ENCODE measurements at places on chromosomes 2 and 18.

- DNase-seq, result no peak
Observed at GRCh38 chr18:35605686-35606417, 24.3 kb downstream of the GALNT1 start.

DNA sequence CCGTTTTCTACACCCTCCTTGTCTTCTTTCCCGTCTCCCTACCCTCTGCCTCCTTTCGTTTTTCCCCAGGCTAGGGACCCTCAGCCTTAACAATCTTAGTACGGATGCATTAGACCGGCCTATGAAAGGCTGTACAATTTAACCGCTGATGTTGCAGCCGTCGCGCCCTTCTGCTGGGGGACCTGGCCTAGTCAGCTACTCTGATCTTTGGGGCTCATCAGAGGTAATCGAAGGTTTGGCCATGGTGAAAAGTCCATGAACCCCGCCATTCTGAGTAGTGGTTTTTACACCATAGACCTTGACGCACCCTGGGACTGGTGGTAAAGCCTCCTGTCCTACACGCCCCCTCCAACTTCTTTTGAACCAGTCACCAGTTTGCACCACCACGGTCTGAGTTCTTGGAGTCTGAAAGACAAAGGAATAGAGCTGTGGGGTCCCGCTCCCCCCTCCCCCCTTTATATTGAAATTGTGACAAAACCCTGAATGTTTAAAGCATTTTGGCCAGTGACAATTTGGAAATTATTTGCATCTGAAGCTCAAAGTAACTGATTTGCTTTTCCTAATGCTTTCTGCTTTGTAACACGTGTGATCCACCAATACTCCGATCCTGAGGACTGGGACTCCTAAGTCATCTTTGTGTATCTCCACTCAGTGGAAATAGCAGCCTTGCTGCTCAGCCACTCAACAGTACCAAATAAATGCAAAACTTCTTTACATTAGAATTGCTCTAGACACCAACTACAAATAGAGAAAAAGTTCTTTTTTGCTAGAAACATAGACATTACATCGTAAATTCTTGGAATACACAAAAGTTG lies 642 bp upstream of the SRSF7 start:
- DNase-seq, result no peak

DNA sequence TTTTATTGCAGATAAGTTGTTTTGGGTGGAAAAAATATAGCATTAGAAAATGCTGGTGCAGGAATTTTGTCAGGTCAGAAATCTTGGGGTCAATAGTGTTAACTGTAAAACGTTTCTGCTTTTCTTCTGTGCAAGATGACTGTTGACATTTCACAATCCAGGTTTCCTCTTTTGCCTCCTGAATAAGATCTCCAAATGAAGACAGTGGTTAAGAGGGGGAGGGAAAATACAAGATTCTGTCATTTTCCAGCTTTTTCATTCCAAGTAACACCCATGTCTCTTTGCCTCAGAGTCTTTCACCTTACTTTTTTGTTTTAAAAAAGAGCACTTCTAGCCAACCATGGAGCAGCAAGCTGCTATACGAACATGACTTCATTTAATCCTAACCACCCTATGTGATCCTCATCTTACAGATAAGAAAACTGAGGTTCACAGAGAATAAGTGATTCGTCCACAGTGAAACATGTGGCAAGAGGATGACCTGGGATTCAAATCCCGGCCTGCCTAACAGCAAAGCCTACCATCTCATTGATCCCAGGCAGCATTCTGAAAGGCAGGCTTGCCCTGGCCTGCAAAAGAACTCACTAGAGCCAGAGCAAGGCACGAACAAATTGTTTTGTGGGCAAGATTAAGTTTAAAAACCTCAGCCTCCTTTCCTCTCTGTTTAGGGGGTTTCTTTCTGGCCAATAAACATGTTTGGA lies 3.0 kb downstream of the PLEK start:
- DNase-seq, result no peak

GRCh38 chr18:59685501-59685900 lies 11.7 kb downstream of the CCBE1 start:
- no peak for DNase-seq

DNA sequence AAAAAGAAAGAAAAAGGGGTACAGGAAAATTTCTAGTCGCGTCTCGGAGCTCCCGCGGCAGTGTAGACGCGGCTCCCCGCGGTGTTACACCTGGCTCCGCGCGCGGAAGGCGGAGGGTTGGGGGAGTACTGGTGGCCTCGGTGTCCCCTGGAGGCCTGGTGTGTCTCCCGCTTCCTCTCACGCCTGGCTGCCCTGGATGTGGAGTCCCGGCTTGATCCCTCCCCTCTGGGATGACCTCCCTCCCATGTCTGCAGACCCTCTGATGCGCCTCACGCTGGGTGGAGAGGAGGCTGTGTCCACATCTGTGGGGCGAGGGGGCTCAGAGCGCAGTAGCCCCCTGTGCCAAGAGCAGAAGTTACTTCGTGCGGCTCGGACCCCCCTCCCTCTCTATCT lies 1.2 kb downstream of the KIF5C start:
- DNase-seq, result no peak

GRCh38 chr2:76610451-76610850 lies 899.7 kb upstream of the GCFC2 start:
- no peak for DNase-seq

GRCh38 chr2:128661311-128661710 lies 342.6 kb upstream of the HS6ST1 start:
- DNase-seq, result no peak

GRCh38 chr2:194346193-194346592 lies 1310.8 kb upstream of the SLC39A10 start:
- no peak for DNase-seq

- DNase-seq, result no peak
Observed at GRCh38 chr2:61639721-61640120, 101.6 kb upstream of the XPO1 start.

GRCh38 chr18:60372596-60372995 lies at the start of gene MC4R:
Gene MC4R, minus strand, starts transcription at chr18:60372775. Its CDS starts 426 bp downstream, at chr18:60372349.
- no peak for DNase-seq

DNA sequence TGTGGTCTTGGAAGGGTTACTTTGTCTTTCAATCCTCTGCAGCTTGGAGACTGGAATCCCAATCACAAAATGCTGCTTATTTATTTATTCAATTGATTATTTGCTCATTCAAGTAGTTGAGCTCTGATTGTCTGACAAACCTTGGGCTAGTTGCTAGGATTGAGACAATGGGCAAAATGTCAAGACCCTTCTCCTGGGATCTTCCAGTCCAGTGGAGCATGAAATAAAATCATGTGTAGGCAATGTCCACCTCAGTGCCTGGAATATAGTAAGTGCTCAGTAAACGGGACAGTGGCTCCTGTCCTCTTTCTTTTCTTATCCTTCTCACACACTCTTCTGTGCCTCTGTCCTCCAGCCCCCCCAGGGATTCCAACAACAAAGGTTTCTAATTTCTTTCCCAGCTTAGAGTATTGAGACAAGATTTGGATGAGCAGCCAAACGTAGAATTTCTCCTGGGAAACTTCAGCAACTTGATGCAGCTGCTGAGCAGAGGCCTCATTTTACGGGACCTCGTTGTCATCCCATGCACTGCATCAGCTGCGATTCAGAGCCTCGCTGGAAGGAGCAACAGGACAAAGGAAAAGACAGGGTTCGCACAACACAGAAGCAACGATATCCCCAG lies 545.0 kb downstream of the SOX11 start:
- no peak for DNase-seq

DNA sequence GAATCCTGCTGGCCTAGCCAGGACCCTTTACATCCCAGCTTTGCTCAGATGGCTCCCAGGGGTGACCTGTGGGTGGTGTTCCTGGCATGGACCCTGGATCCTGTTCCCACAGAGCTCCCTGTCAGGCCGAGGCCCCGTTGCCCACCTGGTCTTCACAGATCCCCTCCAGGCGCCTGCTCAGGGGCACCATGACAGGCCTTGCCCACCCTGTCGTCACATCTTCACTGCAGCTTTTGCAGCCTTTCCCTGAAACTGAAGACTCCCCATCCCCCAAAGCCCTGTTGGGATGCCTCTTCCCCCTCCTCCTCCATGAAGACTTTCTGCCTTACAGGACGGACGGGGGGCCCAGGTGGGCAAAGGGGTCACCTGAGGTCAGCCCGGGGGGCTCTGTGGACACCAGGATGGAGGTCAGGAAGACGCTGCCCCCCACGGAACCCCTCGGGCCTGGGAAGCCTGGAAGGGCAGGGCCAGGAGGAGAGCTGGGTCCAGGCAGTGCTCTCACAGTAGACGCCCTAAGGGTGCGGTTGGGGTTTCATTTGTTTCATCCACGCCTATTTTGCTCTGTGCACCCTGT lies 13.0 kb upstream of the KIF1A start:
- no peak for DNase-seq

DNA sequence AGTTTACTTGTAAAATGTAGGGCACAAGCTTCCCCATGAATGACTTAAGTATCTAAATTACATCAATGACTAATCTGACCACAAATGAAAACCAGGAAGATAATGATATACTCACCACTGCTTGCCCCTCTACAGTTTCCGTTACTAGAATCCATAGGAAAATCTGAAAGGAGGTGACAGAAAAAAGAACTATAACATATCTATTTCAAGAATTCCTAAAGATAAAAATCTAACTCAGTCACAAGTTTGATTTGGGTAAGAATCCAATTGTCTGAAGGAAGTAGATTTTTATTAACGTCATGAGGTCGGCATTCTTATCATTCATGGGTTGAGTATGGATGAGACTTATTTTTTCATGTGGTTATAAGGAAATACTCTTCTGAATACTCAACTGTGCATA lies 7.8 kb downstream of the FRZB start:
- no peak for DNase-seq

DNA sequence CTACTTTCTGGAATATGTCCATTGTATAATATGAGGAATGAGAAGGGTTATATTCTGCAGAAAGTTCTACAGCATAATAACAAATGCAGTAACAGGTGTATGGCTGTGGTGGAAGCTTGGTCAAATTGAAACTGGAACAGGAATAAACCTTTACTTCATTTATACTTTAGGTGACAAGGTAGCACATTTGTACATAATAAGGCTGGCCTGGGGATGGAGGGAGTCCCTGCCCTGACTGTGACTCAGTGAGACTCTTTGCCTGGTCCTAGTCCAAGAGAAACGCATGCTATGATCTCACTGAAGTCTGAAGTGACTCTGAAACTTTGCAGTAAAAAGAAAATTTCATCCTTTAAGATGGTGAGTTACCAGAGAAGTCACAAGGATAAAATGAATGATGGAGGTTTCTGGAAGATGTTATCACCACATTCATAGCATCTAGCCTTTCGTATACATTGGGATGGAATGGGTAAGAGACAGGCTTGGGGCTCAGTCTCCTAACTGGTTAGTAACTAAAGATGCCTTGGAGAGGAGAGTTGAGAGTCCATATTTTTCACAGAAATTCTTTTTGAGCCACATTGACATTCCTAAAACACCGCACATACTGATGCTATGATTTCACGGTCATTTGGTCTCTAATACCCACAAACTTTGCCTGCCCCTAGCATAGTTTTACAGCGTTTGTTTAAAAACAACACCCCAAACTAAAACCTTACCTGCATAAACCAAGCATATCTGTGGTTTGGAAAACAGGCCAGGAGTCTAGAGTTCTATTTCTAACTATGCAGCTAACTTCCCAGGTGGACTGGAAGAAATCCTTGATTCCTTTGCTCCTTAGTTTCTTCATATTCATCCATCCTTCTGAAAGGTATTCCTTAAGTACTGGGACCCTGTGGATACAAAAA lies 42.4 kb upstream of the NABP1 start:
- DNase-seq, result no peak
